ENCODE measurements at places on chromosomes 6 and 20.
A peak's percentile ranks its signal among the peaks of the same experiment; 100 is the strongest.

DNA sequence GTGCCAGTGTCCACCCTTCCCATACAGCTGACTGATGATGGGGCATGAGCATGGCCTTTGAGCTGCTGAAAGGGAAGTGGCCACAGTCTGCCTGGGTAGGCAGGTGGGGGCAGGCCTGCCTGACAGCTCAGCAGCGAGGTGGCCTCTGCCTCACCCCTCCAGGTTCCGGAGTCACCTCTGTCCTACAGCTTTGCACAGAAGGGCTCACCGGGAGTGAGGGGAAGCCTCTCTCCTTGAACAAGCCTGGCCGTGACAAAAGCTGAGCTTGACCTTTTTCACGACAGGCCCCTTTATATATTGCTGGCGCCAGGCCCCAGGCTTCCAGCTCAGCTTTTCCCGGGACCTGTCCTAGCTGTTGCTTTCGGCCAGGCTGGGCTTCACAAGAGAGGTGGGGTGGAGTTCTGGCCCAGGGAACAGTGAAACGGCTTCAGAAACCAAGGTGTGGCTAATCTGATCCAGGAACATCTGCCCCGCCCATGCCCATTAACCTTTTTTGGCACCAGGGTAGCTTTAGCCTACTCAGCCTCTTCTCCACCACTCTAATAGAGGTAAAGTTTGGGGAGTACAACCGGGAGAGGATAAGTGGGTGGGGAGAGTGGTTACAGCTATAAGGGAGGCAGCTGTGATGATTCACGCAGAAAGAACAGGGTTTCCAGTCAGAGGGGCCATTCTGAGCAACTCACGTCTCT, 42.9 kb downstream of the C6orf132 start:
- DNase-seq = no peak

DNA sequence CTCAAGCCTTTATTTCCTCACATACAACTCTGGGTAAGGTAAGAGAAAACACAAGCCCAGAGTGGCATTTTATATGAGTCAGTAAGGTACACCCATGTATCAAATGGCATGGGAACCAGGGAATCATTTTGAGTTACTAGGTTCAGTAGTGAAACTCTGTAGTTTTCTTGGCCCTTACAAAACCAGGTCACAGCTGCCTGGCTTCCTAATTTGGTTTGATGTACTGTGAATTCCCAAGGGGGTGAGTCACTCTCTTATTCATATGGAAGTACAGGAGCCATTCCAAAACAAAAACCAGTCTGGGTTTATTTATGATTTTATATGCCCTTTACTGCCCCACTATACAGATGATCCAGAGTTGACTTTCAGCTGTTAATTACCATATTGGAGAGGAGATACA, 70.7 kb downstream of the PDE7B start:
- DNase-seq = peak; percentile 66

- DNase-seq = no peak
Observed at GRCh38 chr6:159817951-159818739, 18.1 kb downstream of the PNLDC1 start.

DNA sequence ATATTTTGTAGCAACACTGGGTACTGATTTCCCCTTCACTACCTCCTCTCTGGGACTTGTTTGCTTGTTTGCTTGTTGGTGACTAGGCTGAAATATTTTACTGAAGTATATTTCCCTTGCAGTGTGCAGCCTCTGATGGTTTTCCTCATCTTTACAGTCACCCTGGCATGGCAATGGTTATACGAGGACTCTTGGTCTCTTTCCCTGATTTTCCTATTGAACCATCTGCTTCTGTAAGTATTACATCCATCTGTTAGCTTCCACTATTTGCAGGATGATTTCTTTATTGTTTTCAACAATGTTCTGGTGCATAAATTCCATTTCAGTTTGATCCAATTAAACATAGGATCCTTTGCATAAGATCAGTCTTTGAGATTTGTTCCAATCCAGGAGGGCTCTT, 465.1 kb downstream of the MEI4 start:
- DNase-seq = no peak
